NCI-H1930 (cell line): ENCODE measurements at places on chromosomes 4 and X.

DNA sequence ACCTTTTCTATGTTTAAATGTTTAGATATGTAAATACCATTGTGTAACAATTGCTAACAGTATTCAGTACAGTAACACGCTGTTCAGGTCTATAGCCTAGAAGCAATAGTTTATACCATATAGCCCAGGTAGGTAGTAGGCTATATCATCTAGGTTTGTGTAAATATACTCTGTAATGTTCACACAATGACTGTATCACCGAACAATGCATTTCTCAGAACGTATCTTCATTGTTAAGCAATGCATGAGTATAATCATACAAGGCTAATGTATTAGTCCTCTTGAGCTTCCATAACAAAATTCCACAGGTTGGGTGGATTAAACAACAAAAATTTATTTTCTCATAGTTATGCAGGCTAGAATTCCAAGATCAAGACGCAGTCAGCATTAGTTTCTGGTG is 22.7 kb downstream of the ARMCX4 start:
- DNase-seq: no peak

GRCh38 chr4:104138116-104138515 is 356.6 kb downstream of the CXXC4 start:
- DNase-seq: no peak

DNA sequence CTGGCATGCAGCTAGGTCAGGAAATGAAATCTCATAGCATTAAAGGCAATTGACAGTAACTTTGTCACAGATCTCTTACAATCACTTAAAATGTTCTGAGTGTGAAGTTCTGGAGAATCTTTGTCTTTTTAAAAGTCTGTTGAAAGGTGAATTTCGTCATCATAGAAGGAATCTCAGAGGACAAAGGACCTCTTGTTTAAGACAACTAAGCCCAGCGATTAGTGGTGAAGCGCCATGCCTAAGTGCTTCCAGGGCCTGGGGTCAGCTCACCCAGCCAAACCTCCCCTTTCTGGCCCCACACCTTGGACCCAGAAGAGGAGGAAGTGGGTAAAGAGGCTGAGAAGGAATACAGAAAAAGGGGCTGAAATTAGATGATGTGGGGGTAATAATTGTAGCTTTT is 8.5 kb downstream of the FRMD7 start:
- no peak for DNase-seq

DNA sequence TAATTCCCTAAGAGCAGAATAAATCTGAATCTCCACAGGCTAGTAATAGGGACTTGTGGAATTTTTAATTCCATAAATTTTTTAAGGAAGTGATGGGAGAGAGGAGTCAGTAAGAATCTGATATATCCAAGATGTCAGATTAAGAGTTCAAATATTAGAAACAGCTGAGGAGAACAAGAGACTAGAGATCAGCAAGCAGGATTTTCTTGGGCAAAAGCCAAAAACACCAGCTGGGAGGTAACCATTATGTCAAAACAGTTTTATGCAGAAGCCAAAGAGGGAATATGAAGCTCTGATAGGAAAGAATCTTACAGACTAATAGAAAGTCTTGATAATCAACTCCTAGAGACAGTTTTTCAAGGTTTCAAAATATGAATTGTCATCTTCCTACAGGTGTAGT is 72.2 kb upstream of the RBPJ start:
- DNase-seq: no peak

DNA sequence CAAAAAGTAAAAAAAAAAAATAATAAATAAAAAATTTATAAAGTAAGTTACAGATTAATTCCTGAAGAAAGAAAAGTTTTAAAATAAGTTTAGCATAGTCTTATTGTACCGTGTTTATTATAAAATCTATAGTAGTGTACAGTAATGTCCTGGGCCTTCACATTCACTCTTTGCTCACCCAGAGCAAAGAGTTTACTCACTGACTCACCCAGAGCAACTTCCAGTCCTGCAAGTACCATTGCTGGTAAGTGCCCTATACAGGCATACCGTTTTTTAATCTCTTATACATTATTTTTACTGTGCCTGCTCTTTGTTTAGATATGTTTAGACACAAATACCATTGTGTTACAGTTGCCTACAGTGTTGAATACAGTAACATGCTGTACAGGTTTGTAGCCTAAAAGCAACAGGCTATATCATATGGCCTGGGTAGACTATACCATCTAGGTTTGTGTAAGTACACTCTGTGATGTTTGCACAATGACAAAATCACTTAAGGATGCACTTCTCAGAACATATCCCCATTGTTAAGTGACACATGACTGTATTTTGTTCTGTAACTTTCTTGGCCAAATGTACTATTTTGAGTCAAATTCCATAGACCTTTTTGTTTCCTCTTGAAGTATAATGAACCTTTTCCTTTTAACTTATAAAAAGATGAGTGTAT is 199.0 kb upstream of the NUDT6 start:
- DNase-seq: no peak

DNA sequence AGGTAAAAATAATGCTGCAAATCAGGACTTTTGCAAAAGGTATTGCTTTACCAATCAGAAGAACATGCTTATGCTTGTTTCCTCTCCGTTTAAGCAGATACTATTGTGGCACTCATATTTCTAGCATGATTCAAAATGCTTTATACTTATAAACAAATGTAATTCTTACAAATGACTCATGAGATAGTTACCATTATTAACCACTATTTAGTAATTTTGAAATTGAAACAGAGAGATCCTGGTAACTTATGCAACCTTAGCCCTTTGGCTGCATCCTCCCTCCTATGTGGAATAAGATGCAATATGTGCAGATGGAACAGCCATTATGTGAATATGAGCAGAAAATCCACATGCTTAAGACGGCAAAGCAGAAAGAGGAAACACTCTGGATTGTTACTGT is 164.7 kb downstream of the PCDH18 start:
- no peak for DNase-seq

GRCh38 chr4:138494931-138495330 is 252.8 kb upstream of the SLC7A11 start:
- DNase-seq: no peak

DNA sequence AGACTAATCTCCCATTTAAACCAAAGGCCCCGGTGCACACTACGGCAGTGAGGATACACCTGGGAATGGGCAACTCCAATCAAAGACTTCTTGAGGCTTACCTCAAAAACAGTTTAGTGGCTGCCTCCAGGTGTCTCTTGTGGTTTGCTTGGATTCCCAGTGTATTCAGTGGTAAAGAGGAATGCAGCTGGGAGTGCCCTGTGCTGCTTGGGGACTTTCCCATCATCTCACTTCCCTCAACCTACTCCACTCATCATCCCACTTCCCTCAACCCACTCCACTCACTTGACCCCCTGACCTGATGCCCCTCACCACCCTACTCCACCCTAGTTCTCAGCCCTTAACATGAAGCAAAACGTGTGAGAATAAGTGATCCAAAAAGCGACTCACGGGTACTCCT is 177.3 kb upstream of the ETNPPL start:
- no peak for DNase-seq

GRCh38 chr4:26542991-26543390 is 40.9 kb upstream of the TBC1D19 start:
- no peak for DNase-seq

DNA sequence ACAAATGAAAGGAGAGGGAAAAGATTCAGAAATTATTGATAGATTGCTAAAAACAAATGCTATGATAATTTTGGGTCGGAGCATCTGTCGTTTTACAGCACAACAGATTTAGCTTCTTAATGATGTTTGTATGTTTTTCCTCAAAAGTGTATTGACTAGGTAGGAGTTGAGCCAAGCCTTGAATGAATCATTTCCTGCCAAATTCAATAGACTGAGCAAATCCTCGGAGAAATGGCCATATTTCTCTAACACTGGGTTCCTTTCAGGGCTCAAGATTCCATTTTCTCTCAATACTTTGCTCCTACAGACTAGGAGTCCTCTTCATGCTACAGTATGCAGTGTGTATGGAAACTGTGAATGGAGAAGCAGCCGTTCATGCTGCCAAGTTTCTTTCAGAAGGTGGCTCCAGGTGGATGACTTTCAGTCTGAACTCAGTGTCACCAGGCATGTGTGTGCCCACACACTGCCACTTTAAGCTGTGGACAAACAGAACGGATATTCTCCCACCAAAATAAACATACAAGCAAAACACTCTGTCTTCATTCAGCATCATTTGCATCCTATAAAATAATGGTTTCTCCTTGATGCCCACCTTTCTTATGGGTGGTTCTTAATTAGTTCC is 146.0 kb downstream of the TBL1X start:
- no peak for DNase-seq

GRCh38 chrX:46681849-46682248 is 77.1 kb downstream of the SLC9A7 start:
- DNase-seq: no peak

DNA sequence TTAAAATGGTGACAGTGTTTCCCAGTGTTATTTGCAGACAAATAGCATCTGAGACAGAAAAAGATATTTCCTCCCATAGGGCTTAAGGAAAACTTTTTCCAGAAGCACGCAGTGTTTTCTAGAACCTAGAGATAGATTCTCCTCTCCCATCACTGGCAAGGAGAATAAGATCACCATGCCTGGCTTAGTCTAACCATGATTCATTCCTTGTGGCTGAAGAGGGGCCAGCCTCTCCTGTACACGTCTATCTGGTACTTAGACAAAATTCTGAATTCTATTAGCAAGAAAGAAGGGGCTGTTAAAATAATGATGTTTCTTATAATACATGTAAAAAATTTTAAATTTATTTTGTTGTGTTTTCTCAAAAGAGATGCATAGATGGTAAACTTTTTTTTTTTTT is 296.1 kb upstream of the LDB2 start:
- no peak for DNase-seq

GRCh38 chrX:54359408-54359807 is 1.6 kb upstream of the WNK3 start:
- DNase-seq: no peak

GRCh38 chr4:164438321-164438720 is 315.6 kb upstream of the SMIM31 start:
- no peak for DNase-seq

DNA sequence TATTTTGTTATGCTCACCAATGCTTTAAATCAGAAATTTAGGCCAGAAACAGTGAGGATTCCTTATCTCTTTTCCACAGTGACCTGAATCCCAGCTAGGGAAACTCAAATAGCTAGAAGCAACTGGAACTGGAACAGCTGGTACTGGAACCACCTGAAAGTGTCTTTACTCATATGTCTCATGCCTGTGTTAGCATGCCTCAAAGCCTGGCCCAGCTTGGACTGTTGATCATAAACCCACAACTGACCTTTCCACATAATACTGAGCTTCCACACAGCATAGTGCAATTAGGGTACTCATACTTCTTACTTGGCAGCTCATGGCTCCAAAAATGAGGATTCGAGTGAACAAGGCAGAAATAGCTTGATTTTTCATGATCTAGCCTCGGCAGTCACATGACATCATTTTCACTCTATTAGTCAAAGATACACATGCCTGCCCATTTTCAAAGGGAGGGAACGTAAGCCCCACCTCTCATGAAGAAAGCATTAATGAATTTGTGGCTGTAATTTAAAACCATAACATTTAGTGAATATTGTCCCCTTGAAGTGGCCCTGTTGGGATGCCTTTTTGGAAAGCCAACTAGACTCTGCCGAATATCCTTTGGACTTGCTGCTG is 80.8 kb upstream of the ACSL1 start:
- no peak for DNase-seq
